Smooth muscle cell of trachea (primary cell): ENCODE measurements at places on chromosomes 7 and 10. TPM values are rescaled to one million over a fixed set of nuclear protein-coding genes. Genes with fewer than 3 reads are reported as not detected.

SEMA4G gene
- 1.0 and 2.3 TPM in 2 replicates for total RNA-seq

TMEM26 gene
- 1.7 and 2.8 TPM in 2 replicates for total RNA-seq

STK31 gene
- 0.33 TPM in 1 of 2 replicates, not detected in the other for total RNA-seq

MMRN2 gene
- total RNA-seq, result 3.6 and 4.8 TPM in 2 replicates

UBE2D1 gene
- 11.3 and 12.7 TPM in 2 replicates for total RNA-seq

CALHM3 gene
- 0.15 TPM in 1 of 2 replicates, not detected in the other for total RNA-seq

OR2A42 gene
- 0.15 TPM in 1 of 2 replicates, not detected in the other for total RNA-seq

EPO gene
- not detected in 2 replicates for total RNA-seq

SORCS1 gene
- under 0.01 TPM in 1 of 2 replicates, not detected in the other for total RNA-seq
